ENCODE measurements at places on chromosomes 7 and 10.

- DNase-seq, result no peak
Observed at GRCh38 chr7:39882148-39882784, 67.8 kb upstream of the CDK13 start.

DNA sequence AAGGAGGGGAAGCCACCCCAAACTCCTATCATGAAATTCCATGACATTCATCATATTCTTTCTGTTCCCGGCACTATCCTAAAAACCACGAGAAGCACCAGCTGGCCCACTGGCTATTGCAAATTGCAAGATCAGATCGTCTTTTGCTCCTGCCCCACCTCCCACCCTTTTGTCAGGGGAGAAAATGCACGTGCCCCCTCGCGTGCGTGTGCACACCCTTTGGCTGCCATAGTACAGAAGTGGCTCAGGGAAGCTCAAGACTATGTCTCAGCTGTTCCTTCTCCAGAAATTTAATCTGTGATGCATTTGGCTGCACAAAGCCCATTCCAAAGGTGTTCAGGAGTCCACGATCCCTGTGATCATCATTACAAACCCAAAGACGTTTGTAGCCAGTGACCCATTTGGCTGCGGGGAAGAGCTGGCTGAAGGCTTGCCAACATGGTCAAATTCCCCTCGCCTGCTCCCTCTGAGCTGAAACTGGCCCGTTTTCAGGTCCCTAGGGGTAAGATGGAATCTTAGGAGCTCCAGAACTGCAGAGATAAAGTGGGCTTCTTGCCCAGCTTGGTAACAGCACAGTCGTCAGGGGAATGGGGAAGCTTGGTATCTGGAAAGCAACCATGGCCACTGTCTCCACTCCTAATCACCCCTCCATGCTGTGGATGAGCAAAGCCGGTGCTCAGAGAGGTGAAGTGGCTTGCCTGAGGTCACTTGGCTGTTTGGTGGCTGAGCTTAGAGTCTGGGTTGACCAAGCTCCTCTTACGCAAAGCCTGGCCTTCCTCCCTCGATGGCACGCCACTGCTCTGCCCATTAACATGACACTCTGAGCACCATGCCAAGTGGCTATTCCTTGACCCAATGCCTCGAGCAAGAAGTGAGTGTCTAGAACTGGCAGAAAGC, 155.4 kb downstream of the NEURL1 start:
- DNase-seq, result no peak

GRCh38 chr7:36937754-36938563, 213.7 kb upstream of the AOAH start:
- DNase-seq, result no peak

DNA sequence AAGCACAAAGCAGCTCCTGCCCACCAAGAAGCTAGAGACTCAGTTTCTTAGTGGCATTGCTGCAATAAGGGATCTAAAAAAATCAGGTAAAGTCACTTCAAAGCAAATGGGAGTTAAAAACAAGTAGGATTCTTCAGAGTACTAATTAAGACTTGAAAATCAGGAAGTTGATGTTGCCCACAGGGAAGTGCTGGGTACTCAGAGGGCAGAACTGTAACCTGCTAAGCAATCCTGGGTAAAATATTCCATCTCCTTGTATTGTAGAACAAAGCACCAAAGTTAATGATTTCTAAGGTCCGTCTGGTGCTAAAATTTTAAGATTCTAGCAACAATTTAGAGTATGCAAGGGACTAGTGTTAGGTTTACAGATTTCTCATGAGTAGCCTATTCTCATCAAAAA, 8.3 kb downstream of the PEX1 start:
- no peak for DNase-seq

GRCh38 chr10:45502458-45502857, 128.4 kb downstream of the ALOX5 start:
- no peak for DNase-seq

GRCh38 chr10:75402486-75403143, 1.1 kb upstream of the ZNF503 start:
- DNase-seq, result peak; percentile 9

DNA sequence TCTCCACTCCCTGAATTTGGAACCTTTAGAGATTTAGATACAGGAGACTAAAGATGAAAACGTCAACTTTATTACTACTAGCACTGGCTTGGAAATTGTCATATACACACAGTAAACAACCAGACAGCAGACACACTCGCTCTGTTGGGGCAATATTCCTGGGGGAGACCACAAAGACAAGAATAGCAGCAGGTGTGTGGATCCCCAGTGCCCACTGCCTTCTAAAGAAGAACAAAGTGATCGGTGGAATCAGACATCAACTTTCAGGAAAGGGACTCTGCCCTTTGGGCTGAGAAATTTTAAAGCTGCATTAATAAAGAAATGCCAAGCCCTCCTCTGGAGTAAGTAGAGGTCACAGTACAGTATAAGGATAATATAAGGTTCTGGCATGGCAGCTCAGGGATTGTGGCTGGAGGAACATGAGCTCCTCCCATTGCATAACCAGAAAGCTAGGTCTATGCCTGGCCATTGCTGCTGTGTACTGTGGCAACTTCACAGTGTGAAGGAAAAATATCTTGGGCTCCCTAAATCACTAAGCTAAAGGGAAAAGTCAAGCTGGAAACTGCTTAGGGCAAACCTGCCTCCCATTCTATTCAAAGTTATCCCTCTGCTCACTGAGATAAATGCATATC, 57.1 kb upstream of the ANKRD1 start:
- DNase-seq, result no peak

- peak; percentile 26 for DNase-seq
Observed at GRCh38 chr10:61399406-61399805, 53.8 kb downstream of the TMEM26 start.

GRCh38 chr10:60446070-60446833, 56.6 kb upstream of the ANK3 start:
- no peak for DNase-seq

- peak; percentile 27 for DNase-seq
Observed at GRCh38 chr10:77618117-77618516, 19.5 kb downstream of the KCNMA1 start.

- no peak for DNase-seq
Observed at GRCh38 chr10:129864601-129865126, 99.4 kb downstream of the EBF3 start.

GRCh38 chr7:149690688-149691446, 82.5 kb downstream of the ZNF467 start:
- peak; percentile 33 for DNase-seq

GRCh38 chr7:30074422-30075030, 46.3 kb downstream of the PLEKHA8 start:
- DNase-seq, result peak; percentile 57

GRCh38 chr7:146067880-146068279, 48.7 kb upstream of the CNTNAP2 start:
- no peak for DNase-seq

DNA sequence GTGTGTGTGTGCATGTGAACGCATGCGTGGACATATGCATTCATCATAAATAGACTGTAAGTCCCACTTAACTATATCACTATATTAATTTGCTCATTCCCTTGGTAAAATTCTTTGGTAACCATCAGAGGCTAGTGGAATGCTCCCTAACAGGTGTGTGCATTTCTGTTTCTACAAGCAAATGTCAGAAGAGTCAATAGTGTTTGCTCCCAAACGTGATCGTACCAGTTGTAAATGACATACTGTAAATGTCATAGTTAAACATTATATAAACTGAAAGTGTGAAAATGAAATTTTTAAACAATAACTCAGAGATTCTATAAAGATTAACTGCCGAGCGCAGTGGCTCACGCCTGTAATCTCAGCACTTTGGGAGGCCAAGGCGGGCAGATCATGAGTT, 94.6 kb downstream of the ANLN start:
- no peak for DNase-seq

- DNase-seq, result no peak
Observed at GRCh38 chr7:96320442-96320841, 1.5 kb downstream of the SLC25A13 start.

- no peak for DNase-seq
Observed at GRCh38 chr7:69418869-69419670, 179.2 kb upstream of the AUTS2 start.

GRCh38 chr10:35265435-35265834, 70.9 kb upstream of the CCNY start:
- no peak for DNase-seq

GRCh38 chr7:92758796-92759431, 77.5 kb downstream of the CDK6 start:
- no peak for DNase-seq

- no peak for DNase-seq
Observed at GRCh38 chr7:93258661-93259060, 26.5 kb downstream of the VPS50 start.

DNA sequence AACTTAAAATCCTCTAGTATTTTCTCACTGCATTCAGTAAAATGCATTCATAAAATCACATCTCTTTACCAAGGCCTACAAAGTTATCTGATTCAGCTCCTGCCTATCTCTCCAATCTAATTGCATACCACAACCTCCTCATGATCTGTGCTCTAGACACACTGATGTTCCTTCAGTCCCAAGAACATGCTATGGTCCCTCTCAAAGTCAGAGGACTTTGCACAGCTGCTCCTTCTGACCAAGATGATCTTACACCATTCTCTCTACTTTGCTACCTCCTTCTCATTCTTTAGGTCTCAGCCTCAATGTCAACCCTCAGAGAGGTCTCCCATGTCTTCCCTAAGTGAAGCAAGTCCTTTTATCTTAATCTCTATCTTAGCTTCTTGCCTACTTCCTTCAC, 45.5 kb downstream of the CAV1 start:
- no peak for DNase-seq

GRCh38 chr10:58956926-58957325, 219.5 kb upstream of the PHYHIPL start:
- DNase-seq, result peak; percentile 30

DNA sequence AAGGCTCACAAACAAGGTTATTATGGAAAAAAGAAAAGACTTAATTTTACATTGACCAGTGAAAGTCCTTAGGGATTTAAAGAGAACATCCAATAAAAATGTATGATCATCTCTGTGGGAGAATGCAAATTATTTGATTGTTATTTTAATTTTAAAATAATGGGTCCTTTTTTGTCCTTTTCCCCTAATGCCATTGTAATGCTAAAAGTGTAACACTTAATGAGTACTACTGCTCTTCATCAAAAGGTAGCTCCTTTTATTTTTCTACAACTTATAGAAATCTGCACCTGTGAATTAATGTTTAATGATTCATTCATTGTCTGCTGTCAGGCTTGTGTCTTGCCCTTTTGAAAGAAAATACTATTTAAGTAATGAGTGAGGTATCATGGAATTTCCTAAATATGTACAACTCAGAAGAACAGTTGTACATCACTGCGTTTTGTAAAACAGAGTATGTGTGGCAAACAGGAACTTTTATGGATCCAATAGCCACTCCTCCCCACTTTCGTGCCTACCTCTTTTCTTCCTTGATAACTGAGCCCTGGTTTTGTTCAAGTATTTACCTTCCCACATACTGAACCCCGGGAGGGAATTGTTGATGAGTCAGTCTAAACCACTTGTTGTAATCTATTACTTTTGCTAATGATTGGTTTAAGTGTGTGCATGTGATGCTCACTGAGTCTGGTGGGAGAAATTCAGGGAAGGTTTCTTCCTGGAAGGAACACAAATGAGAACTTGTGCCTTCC, 19.9 kb upstream of the TRUB1 start:
- no peak for DNase-seq

GRCh38 chr7:134766779-134767519, 12.5 kb upstream of the CALD1 start:
- peak; percentile 64 for DNase-seq

DNA sequence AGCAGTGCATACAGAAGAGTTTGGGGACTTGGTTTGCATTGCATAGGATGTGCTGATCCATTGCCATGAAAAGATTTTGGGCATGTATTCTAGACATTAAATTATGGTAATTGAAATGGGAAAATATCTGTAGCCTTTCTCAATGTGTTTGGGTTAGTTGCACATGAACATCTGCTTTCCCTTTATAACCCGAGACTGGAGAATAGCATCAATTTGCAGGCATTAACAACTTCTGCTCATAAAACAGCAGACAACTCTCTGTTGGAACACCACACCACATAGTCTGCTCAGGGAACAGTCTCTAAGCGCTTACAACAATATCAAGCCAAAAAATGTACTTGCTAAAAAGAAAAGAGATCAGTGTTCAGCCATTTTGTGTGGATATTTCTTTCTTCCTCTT, 1391.1 kb upstream of the LRRTM3 start:
- no peak for DNase-seq

GRCh38 chr10:73296946-73297345, 44.5 kb upstream of the MRPS16 start:
- no peak for DNase-seq

GRCh38 chr7:124269774-124270173, 236.9 kb upstream of the TMEM229A start:
- DNase-seq, result no peak

GRCh38 chr10:93178226-93178625, 104.5 kb downstream of the CYP26A1 start:
- DNase-seq, result no peak

GRCh38 chr10:63574011-63574410, 52.8 kb downstream of the REEP3 start:
- DNase-seq, result no peak

DNA sequence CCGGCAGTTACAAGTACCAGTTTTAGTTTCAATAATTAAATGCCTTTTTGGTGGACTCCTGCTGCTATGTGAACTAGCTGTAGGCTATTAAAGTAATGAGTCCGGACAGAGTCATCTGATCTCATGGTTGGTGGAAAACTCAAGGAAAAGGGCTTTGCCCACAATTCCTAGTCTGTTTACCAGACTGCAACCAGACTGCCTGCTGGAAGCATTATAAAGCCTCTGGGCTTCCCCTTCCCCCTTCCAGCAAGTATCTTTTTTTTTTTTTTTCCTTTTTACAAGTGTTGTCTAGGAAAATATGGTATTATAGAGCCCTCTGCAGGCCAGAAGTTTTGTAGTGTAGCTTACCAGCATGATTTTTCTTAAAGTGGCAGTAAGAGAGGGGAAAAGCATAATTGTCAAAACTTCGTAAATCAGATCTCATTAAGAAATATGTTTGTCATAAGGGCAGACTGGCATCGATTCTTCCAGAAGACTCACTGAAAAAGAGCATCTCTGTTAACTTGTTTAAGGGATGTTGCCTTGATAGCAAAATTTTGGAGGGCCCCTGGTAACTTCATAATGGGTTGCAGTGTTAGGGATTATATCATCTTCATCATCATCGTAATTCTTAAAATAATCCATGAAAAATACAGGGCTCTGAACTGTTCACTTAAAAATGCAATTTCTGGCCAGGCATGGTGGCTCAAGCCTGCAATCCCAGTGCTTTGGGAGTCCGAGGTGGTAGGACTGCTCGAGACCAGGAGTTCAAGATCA, 181.3 kb downstream of the TAX1BP1 start:
- DNase-seq, result peak; percentile 70

GRCh38 chr7:142750321-142750938, 1.2 kb downstream of the PRSS1 start:
- DNase-seq, result no peak

GRCh38 chr10:3978761-3979160, 193.8 kb upstream of the KLF6 start:
- peak; percentile 23 for DNase-seq

All from HCEC 1CT (cell line).